ENCODE measurements at places on chromosomes 11 and 22.

DNA sequence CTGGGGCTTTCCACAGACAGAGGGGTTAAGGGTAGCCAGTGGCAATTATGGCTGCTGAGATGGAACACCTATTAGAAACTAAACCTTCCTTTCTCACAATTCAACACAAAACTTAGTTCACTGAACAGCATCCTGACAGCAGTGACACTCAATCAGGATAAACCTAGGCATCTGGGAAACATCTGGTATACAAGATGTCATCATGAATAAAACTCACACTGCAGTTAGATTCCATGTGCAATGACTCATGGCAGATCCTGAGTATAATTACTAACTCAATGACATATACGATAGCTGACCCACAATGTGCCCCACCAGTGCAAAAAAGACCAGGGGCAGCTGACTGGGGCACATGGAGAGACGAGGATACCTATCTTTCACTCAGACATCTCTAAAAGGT is 17.7 kb downstream of the RBFOX2 start:
- DNase-seq: peak; percentile 73

DNA sequence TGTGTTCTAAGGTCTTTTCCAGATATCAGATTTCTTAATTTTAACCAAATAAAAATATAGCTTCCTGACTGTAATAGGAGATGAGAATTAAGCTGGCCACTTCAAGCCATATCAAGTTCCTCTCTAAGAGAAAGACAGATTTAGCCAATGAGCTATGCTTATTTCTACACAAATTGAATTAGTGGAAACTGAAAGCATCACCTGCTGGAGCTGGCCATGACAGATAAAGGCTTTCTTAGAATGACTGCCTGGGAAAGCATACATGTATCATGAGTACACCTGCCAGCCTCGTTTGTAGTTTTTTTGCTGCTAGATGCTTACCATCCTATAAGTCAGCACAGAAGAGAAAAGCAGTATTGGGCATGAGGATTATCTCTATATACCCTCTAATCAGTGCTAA is 53.5 kb upstream of the DBX1 start:
- no peak for DNase-seq

DNA sequence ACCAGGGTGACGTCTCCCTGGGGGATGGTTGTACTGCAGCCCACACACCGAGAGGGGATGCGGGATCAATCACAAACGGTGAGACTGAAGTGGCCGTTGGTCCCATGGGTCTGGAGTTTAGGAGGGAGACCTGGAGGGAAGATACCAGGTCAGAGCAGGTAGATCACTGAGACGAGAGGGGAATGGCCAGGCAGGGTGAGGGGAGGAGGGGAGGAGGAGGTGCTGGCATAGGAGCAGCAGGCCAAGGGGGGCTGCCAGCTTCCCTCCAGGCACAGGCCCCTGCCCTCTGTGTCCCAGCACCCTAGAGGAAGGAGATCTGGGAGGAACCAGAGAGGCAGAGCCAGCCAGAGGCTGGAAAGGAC is 7.0 kb downstream of the MAPK8IP2 start:
- no peak for DNase-seq

GRCh38 chr11:64245401-64245796 is 1.3 kb downstream of the PPP1R14B start:
- no peak for DNase-seq

- no peak for DNase-seq
Observed at GRCh38 chr11:86579406-86579731, 93.0 kb downstream of the ME3 start.

DNA sequence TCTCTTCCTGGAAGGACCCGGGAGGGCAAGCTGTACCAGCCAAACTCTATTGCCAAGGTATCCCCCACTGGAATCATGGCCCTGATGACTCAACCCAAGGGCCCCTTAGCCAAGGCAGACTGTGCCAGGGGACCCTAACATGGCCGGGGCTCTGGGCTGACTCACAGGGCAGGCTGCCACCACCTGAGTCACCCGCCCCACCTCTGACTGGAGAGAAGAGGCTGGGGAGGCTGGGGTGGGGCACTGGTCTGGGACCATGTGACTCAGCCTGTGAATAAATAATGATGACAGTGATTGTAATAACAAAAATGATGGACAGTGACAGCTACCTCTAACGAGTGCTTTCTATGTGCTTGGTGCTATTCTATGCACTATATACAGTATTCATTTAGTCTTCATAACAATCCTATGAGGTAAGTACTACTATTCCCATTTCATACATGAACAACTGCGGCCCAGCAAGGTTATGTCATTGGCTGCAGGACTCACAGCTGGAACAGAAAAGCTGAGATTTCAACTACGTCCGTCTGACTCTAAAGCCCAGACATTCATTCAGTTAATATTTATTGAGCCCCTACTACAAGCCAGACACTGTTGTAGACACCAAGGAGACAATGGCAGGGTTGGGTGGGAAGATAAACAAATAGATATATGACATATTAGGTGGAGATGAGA is 84.2 kb downstream of the FBXO7 start:
- DNase-seq: peak; percentile 96

- DNase-seq: no peak
Observed at GRCh38 chr11:8709002-8709672, 26.5 kb downstream of the RPL27A start.

DNA sequence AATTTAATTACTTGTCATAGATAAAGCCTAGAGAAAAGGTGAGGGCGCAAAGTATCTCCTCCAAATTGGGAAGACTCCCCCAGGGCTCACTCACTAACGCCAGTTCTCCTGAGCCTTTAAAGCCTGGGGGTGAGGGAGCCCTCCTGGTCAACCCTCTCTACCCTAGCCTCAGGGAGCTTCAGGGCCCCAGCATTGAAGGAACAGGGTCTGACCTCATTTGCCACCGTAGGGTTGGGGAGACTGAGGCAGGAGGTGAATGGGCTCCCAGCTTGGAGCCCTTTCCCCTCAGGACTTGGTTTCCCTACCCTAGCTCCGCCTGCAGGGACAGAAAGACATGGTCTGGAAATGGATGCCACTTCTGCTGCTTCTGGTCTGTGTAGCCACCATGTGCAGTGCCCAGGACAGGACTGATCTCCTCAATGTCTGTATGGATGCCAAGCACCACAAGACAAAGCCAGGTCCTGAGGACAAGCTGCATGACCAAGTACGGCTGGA is 1.7 kb downstream of the FOLR2 start:
- no peak for DNase-seq

GRCh38 chr11:100004541-100004940 is 682.5 kb upstream of the ARHGAP42 start:
- DNase-seq: peak; percentile 52

DNA sequence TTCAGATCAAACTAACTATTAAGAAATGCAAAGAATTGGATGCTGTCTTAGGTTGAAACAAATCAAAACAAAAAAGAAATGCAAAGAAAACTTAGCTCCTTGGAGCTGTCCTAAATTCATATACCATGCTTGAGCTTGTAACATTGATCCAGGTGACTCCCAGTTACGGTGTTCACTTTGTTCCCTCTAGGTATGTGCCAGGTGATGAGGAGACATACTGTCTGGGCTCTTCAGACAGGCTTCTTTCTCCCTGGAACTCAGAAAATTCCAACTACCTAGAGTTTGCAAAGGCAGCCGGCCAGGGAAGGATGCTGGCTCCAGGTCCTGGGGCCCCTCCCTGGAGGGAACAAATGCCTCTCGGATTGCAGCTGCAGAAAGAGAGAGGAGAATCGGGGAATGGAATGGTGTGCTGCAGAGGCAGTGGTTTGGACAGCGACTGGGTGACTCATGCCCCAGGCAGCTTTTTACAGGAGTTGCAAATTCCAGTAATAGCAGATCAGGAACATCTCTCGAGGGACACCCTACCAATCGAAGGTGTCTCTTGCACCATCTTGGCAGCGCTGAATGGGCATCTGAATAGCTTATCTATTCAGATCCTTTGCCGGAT is 12.3 kb upstream of the ASPHD2 start:
- DNase-seq: peak; percentile 80

DNA sequence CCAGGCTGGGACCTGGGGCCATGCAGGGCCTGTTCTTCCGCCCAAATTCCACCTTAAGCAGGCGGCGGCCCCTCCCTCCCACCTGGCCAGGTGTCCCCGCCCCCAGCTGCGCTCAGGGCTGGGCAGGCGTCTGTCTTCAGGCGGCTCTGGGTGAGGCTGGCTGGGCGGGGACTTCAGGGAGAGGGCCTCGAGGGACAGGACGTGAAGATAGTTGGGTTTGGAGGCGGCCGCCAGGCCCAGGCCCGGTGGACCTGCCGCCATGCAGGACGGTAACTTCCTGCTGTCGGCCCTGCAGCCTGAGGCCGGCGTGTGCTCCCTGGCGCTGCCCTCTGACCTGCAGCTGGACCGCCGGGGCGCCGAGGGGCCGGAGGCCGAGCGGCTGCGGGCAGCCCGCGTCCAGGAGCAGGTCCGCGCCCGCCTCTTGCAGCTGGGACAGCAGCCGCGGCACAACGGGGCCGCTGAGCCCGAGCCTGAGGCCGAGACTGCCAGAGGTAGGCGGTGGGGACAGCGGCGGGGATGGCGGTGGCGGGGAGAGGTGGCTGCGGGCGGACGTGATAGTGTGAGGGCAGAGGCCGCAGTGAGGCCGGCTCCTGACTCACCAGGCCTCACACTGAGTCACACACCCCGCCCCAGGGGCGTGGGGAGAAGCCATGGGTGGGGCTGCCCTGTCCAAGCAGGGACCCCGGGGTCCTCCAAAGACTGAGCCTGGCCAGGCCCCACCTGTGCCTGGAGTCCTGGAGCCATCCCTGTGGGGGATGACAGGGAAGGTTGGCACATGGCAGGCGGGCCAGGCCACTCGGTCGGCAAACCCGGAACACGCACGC is at the start of gene PKP3:
TSS of gene PKP3 (plus strand) at position 176 of the 824 bp plus-strand sequence. CDS start at position 260, 84 bp downstream.
- peak; percentile 99 for DNase-seq

Data from epithelial cell of esophagus (primary cell).